ENCODE measurements at places on chromosomes 7 and 10.

GRCh38 chr7:113289140-113289740 is 170.9 kb upstream of the SMIM30 start:
- DNase-seq = no peak

DNA sequence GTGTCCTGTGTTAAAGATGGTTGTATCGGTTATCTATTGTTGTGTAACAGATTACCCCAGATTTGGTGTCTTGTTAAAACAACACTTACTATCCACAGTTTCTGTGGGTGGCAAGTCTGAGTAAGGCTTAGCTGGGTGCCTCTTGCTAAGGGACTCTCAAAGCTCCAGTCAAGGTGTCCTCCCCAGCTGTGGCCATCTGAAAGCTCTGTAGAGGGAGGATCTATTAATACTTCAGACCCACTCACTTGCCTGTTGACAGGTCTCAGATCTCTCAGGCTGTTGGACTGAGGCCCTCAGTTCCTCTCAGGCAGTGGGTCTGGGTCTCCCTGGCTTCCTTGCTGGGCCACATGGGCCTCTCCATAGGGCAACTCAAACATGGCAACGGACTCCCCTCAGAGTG is 19.6 kb downstream of the ARID5B start:
- no peak for DNase-seq

- no peak for DNase-seq
Measured at GRCh38 chr10:91567815-91568214, 65.1 kb downstream of the PPP1R3C start.

- DNase-seq = no peak
Measured at GRCh38 chr7:17297243-17297642, 1.2 kb upstream of the AHR start.

GRCh38 chr10:34504534-34504933 is 310.6 kb downstream of the PARD3 start:
- no peak for DNase-seq

DNA sequence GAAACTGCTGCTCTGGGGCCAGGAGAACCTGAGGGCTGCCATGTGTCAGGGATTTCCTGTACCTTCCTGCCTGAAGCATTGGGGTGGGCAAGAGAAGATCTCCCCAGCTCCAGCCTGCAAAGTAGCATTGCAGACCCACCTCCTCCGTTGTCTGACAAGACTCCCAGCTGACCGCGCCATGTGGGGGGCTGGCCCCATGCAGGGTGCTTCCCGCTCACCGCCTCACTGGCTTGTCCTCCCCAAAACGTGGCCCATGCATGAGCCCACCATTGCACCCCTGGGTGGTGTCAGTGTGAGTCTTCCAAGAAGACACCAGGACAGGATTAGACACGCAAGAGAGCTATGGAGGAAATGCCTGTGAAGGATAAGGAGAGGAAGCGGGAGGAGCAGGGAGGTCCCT is 68.3 kb downstream of the ABRAXAS2 start:
- no peak for DNase-seq

GRCh38 chr10:63788152-63788821 is 267.1 kb downstream of the REEP3 start:
- no peak for DNase-seq

GRCh38 chr7:7668706-7669105 is 28.2 kb downstream of the UMAD1 start:
- DNase-seq = no peak

DNA sequence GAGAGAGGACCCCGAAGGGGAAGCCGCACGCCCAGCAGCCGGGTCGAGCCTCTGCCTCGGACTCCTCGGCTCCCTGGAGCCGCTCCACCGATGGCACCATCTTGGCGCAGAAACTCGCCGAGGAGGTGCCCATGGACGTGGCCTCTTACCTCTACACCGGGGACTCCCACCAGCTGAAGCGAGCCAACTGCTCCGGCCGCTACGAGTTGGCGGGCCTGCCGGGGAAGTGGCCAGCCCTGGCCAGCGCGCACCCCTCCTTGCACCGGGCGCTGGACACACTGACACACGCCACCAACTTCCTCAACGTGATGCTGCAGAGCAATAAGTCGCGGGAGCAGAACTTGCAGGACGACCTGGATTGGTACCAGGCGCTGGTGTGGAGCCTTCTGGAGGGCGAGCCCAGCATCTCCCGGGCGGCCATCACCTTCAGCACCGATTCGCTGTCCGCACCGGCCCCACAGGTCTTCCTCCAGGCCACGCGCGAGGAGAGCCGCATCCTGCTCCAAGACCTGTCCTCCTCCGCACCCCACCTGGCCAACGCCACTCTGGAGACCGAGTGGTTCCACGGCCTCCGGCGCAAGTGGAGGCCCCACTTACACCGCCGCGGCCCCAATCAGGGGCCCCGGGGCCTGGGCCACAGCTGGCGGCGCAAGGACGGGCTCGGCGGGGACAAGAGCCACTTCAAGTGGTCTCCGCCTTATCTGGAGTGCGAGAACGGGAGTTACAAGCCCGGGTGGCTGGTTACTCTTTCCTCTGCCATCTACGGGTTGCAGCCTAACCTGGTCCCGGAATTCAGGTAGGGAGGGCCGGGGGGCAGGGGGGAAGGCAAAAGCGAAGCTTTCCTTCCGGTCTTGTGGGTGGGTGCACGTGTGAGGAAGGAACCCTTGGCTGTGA is 973 bp downstream of the GPR158 start:
- DNase-seq = no peak

- no peak for DNase-seq
Measured at GRCh38 chr7:46744957-46745706, 824.1 kb upstream of the IGFBP3 start.

DNA sequence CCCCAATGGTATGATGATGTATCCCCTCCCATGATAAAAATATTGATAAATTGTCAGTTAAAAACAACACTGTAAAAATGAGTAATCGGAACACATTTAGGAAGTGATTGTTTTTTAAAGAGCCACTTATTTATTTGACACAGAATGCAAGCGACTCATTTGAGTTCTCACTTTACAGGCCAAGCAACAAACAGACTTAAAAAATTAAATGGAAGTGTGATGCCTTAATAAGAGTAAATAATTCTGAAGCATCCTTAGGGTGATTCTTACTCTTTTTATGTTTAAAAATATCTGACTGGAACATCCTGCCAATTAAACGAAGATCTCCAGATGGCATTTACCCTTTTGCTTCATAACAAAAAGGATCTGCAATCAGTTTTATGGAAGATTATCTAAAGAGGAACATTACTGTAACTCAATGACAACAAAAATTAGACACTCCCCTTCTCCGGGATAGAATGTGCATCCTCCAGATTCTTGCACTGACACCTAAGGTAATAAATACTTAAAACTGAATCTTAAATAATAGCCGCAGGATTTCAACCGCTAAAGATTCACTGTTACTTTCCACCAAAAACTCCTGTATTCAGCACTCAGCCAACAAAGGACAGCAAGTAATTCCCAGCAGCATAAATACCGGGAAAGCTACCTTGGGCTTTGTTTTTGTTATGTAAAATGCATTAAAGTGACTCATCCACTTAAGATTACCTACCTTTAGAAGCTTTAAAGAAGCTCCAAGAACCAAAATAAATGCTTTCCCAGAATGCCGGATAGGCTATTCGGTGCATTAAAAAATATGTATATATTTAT is 1.7 kb downstream of the CACNA2D1 start:
- DNase-seq = no peak
